Kidney epithelial cell (primary cell): ENCODE measurements at places on chromosomes 4 and X. TPM values are rescaled to one million over a fixed set of nuclear protein-coding genes. Genes with fewer than 3 reads are reported as not detected.

DNA sequence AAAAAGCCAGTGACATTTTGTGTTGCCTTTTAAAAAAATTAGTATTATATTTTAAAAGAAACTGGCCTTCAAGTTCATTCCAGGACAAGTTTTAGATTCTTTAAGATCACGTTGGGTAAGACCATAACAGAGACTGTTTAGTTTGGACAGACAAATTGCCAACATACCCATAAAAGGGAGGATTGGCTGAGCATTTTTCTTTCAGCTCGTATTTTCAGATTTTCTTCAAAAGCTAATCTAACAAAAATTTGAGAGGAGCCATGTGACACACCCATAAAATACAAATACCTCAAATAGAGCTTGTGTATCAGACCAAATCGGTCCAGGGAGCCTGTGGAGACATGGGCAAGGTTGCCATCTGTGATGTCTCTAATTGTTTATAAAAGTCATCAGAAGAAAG lies 74.6 kb upstream of the C1QTNF7 start:
- DNase-seq = no peak

Gene ADAMTS3
- 3.4 and 3.5 TPM in 2 replicates for total RNA-seq

Gene HHIP
- 0.27 and 0.54 TPM in 2 replicates for total RNA-seq

DNA sequence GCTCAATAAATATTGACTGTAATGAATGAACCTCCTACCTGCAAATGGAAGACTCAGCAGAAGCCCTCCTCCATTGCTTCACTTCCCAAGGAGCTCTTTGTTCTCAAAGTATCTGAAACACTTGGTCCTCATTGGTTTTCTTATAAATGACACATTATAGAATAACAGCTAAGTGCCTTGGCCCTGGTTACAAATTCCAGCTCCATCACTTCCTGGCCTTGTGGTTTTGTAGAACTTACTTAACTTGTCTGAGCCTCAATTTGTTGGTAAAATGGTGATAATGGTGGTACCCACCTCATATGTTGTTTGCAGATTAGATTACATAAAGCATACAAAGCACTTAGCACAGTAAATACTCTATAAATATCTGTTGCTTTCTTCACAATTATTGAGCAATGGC lies 25.2 kb upstream of the SMIM20 start:
- DNase-seq = no peak

DNA sequence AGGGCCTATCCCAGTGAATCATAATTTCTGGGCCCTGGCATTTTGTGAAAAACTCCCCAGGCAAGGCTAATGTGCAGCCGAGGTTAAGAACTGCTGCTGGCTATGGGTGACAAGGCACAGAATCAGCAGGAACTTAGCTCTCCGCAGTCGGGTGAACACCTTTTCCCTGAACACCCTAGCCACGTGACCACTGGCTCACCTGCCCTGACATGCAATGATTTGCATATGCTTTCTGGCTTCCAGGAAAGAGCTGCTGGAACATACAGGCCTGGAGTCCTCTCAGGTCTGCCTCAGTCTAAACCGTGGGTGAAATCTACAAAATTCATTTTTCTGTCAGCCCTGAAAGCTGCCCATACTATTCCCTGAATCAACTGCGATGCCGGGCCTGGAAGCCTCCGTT lies 56.6 kb downstream of the ZNF827 start:
- DNase-seq = no peak

- DNase-seq = no peak
Measured at GRCh38 chr4:108006361-108006760, 16.7 kb downstream of the HADH start.

DNA sequence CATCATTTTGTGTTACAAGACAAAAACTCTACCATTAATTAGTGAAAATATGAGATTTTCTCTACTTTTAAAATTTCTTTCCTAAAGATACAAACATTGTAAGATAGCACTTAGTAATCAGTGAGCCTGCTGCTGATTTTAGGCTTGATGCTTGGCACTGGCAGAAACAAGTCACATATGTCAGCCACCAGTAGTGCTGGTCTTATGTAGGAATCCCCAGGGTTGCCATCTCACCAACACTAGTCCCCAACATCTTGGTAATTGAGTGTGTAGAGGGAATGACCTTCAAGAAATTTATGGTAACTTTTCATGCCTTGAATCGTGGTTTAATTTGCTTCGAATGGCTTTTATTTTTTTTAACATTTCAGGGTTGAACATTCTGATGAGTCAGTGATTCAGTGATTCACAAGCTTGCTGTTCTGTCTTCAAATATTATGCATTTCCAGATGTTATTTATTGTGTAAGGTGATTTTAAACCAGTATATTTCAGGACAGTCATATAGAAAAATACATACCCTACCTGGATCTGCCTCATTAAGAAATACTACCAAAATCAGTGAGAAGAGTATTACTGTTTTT lies 11.9 kb downstream of the EXOC1 start:
- no peak for DNase-seq

- DNase-seq = peak; percentile 12
Measured at GRCh38 chrX:118254611-118255010, 91.3 kb upstream of the WDR44 start.

DNA sequence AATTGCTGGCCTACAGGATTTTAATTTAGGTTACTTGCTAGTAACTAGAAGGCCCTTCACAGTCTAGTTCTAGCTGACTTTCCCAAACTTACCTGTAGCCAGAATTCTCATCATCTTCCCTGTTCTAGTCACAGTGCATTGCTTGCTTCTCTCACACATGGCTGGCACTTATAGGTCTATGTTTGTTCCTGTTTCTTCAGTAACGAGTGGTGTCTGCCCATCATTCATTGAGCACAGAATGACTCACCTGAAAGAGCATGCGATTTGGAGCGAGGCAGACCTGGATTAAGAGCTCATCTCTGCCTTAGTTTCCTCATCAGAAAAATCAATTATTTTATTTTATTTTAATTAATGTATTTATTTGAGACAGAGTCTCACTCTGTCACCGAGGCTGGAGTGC lies 201.7 kb upstream of the ANK2 start:
- no peak for DNase-seq

- peak; percentile 47 for DNase-seq
Measured at GRCh38 chr4:41155194-41155830, 59.0 kb downstream of the APBB2 start.

- no peak for DNase-seq
Measured at GRCh38 chr4:15240764-15241163, 187.1 kb upstream of the C1QTNF7 start.

DNA sequence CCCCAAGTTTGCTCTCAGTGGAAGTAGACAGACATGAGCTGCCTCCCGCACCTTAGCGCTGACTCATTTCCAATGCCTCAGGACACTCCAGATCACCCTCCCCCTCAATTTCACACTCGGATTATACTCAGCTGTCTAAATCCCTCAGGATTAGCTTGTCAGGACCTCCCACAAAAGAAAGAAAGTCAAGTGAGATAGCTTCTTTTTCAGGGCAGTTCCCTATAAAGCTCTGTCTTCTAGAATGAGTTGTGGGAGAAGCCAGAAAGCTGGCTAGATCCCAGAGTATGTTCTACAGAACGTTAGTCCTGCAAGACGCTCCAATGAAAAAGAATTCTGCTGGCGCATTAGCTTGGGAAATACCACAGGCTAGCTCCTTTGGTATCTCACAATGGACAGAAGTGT lies 51.2 kb upstream of the MTNR1A start:
- DNase-seq = no peak

Gene ARHGAP36
- not detected in 2 replicates for total RNA-seq

DNA sequence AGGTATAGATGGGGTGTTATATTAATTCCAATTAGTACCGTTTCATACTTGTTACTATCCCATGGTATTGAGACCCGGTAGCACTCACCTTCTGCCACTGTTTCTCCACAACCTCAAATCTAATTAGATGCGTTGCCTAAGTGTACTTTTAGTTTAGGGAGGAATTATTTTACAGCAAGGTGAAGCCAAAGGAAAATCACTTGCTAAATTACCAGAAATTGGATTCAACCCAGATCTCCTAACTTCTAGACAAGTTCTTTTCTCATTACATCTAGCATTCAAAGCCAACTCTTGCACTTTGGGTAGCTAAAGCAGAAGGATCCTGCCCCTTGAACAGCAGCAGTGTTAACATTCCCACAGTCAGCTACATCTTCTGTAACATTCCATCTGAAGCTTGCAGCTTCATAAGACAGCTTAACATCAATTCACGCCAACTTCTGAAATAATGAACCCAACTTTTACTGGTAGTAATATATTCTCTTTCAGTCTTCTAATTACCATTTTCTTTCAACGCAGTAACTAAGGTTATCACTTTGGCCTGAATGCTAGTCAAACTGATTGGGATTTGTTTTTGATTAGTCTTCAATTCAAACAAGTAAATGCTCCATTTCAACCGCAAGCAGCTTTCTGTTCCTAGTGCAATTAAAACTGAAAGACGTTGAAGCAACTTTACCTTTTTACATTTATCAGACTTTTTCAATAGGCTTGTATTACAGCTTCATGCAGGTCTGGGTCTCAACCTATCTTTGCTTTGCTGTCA lies 934 bp upstream of the SEC31A start:
- DNase-seq = no peak

GRCh38 chrX:45571453-45571852 lies 370.8 kb upstream of the DIPK2B start:
- DNase-seq = no peak

DNA sequence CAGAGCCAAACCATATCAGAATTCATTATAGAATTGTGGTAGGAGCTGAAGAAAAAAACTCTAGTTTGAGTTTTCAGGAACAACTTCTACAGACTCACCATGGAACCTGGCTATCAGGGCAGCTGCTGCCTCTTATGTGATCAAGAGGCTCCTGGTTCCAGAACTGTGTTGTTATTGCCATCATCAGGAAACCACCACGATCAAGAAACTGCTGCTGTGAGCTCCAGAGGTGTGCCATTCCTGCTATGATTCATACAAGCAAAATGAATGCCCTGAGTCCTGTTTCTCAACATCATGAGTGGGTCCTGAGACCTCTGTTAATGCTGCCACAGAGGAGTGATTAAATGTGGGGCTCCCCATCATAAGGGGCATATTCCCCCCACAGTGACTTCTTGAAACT lies 43.7 kb downstream of the TASL start:
- DNase-seq = no peak

DNA sequence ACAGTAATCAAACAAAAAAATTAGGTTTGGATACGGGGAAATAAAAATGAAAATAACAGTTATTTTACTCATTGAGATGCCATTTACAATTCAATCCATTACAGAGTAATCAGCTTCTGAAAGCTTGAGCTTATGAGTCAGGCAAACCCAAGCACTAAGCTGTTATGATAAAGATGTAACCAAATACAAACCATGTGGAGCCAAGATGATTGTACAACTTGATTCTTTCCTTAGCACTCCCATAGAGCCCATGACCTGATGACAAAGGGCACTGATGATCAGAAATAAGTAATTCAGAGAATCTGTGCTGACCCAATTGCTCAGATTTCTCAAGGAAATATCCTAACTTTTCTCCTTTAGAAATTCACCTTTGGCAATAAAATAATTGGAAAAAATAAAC lies 40.5 kb upstream of the PRKG2 start:
- peak; percentile 25 for DNase-seq

Gene DCLK2
- 2.3 and 3.4 TPM in 2 replicates for total RNA-seq

DNA sequence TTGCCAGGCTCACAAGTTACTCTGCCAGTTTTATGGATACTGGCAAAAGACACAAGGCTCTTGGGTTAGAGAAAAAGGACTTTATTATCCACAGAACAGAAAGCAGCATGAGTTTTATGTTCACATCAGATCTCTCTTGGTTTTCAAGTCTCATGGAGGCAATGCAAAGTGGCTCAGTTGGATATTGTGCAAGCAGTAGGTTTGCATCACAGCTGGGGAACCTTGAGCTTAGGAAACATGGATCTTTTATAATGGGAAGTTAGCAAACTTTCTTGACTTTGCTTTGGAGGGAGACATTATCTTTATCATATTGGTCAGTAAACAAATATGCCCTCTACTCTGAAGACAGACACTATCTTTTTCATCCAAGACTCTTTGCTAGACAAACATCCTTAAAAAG lies 109.2 kb upstream of the GRPR start:
- no peak for DNase-seq
